NCI-H510A treated with DMSO at 0.1 percent for 48 hours (cell line): ENCODE measurements at places on chromosomes 2 and 18.

DNA sequence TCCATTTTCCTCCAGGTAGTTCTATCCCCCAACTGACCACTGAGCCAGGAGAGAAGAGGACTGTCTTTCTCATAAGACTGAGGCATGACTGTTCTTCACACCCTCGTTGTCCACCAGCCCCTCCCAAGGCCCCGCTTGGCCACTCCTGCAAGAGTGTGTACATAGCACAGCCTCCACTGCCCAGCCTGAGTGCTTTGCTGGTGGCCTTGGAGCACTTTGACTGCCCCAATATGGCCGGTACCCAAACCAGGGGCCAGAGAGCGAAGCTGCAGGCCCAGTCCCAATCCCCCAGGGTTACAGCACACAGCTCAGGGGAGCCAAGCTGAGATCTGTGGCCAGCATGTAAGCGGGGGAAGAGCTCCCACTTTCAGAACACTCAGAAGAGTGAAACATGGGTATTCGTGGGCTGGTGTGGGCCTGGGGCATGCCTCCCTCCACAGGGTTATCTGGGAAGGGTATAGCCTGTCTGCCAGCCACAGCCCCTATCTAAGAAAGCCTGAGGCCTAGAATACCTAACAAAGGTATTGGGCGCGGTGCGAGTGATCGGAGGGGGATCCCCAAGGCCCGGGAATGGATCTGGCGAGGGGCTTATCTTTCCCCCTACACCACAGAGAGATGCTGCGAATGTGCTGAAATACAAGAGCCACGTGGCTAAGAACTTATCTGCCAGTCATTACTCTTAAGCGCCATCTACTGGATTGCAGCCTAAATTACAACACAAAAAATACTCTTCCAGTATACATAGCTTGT lies 163.8 kb downstream of the WDPCP start:
- DNase-seq: no peak

- no peak for DNase-seq
Observed at GRCh38 chr18:68263481-68263880, 451.4 kb downstream of the TMX3 start.

GRCh38 chr2:24105816-24106215 lies 17.3 kb downstream of the PFN4 start:
- no peak for DNase-seq

DNA sequence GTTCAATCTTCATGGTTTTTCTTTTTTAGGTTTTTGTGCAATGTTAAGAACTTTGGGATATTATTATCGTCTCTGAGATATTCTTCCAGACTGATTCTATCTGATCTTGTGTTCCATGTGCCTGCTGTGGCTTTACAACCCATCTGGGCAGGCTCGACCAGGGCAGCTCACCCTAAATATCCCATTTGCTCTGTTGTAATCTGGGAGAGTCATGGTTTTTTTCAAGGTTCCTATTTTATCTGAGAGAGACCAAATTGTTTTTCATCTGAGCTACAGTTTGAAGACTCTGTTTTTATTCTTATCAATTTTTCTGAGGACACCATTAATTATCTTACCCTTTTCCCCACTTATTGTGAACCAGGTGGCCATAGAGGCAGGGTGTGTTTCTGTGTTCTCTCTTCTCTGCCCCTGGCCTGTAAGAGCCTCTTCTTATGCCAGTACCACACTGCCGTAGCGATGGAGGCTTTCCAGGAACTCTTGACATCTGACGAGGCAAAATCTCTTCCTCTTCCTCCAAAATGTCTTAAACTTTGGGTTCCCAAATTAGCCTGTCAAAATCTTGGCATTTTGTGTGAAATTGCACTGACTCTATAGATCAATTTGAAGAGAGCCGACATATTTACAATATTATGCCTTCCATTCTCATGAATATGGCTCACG lies 3.1 kb downstream of the SP140L start:
- no peak for DNase-seq

GRCh38 chr18:21450913-21451312 lies 149.6 kb downstream of the ESCO1 start:
- no peak for DNase-seq

GRCh38 chr2:106974891-106975290 lies 88.9 kb upstream of the ST6GAL2 start:
- no peak for DNase-seq

DNA sequence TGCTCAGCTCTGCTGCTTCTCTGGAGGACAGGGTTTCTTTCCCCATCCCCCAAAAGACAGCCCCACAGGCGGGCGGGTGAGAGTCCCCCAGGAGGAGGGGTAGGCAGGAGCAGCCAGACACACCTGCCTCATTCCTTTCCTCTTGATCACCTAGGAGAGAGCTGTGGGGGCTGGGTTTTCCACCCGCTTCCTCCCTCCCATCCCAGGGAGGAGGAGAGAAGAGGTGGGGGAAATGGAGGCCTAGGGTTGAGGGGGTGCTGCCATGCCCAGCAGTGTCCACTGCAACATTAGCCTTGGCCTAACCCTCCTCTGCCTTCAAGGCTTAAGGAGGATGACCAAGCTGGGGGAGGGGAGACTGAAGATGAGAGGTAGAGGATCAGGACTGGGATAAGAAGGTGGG lies 14.7 kb downstream of the WNT10A start:
- DNase-seq: no peak

- peak; percentile 78 for DNase-seq
Observed at GRCh38 chr2:105114551-105114950, 76.7 kb downstream of the MRPS9 start.

DNA sequence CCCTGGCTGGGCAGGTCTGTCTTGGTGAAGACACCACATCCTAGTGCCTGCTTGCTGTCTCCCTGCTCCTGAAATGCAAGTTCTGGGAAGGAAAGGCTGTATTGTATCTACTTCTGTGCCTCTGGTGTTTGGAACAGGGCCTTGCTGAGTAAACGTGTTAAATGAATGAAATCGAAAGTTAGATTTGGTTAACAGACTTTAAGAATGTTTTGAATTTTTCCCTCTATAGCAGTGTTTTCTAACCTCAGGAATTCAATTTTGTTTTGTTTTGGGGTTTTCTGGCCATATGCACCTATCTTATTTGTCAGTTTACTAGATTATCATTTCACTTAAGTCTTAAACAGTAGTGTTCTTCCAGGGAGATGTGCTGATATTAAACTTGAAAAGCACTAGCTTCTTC lies 20.7 kb downstream of the FARP2 start:
- no peak for DNase-seq

DNA sequence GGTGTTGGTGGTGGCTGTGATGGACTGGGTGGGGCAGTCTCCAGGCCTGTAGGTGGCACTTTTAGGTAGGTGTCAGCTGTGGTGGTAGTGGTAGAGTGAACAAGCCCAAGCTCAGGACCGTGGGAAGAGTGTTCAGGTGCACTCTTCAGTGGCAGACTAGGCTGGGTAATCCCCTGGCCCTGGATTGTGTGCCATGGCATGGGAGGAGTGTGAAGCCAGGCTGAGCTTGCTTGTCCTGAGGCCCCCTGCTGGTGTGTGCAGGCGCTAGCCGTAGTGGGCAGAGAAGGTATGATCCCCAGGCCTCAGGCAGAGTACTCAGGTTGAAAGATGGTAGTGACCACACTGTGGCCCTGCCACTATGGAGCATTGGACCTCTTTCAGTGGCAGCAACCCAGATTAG lies 850.3 kb downstream of the DSC3 start:
- no peak for DNase-seq

- no peak for DNase-seq
Observed at GRCh38 chr2:135581282-135581681, 50.0 kb downstream of the R3HDM1 start.
